AG10803 (cell line): ENCODE measurements at places on chromosomes 13 and 19.

GRCh38 chr13:59099182-59099974 lies 1064.3 kb downstream of the DIAPH3 start:
- DNase-seq, result no peak

GRCh38 chr19:13078381-13078780 lies 24.3 kb downstream of the LYL1 start:
- no peak for DNase-seq

DNA sequence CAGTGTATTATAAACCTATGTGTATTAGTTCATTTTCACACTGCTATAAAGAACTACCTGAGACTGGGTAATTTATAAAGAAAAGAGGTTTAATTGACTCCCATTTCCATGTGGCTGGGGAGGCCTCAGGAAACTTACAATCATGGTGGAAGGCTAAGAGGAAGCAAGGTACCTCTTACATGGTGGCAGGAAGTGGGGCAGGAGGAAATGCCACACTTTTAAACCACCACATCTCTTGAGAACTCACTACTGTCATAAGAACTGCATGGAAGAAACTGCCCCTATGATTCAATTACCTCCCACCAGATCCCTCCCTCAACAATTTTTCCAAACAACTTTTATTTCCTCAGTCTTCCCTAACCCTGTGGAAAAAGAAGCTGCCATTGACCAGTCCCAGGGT lies 14.5 kb upstream of the TPP2 start:
- no peak for DNase-seq

DNA sequence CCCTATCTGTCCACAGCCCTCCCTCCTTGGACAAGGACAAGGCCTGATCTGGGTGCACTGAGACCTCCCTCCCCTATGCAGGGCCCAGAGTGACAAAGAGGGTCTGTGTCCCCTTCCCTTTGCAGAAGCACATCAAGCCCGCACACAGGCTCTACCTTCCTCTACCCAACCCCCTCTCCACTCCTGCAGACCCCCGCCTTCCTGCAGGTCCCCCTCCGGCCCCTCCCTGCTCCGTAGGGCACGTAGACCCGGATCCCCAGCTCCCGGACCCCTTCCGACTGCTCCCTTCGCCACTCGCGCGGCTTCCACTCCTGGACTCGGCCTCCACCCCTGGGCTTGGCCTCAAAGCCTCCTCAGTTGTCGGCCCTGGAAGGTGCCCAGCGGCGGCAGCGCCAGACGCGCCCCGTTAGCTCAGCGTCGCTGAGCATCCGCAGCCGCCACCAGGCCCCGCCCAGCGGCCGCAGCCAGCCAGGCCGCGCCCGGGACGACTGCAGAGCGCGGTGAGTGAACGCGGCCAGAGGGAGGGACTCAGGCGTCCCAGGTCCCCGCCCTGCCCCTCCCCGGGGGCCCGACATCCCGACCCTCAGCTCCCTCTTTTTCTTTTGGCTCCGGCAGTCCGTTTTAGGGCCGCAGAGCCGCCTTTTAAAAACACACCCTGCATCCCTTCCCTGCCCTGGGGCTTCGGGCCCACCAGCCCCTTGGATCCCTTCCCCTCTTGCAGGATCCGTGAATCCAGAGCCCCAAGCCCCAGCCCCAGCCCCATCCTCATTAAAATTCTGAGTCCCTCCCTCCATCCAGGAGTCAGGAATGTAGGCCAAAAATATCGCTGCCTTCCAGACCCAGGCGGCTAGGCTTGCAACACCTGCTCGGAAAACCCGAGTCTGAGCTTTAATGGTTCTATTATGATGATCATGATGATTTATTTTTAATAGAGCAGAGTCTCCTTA lies 1.5 kb upstream of the MYADM start:
- DNase-seq, result peak; percentile 85

- peak; percentile 50 for DNase-seq
Measured at GRCh38 chr13:83085186-83085900, 796.9 kb downstream of the SLITRK1 start.

DNA sequence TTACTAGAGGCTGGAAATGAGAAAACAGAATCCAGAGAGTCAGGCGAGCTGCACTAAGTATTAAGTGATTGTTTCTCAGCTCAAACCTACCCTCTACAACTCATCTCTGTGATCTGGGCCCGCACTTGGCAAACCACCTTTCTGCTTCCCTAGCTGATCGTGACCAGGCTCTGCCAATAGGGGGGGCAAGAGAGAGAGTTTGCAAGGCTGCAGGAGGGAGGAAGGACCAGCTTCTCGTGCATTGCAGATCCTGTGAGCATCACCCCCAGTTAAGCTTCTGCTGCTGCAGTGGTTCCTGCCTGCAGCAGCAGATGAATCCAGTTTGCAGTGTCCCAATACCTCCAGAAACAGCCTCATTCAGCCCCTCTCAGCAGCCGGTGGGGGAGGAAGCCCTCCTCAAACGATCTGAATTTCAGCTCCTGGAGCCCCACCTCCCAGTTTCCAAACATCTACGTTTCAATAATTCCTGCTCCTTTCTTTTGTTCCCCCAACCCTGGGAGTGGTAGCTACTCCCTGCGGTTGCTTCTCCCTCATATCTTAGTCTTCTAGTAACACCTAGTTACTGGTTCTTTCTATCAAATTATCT lies 20.0 kb downstream of the XRCC1 start:
- DNase-seq, result peak; percentile 68

DNA sequence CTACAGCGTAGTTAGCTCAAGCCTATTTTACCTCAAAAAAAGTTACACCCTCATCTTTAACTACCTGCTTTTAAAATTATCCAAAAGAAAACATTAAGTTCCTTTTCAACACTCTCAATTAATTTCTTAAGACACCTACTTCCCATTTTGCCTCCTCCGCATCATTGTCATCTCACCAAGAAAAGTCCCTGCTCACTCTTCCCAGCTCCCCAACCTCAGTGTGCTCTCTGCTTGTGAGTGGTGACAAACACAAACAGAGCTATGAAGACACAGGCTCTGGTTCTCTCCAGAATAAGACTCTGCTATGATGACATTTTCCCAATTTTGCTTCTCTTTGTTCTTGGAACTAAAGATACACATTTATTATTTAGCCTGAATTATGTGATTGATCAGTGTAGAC lies 385.1 kb upstream of the HTR2A start:
- DNase-seq, result no peak

- no peak for DNase-seq
Measured at GRCh38 chr19:40266119-40266518, 19.0 kb downstream of the AKT2 start.

- peak; percentile 91 for DNase-seq
Measured at GRCh38 chr19:13163609-13164342, 13.6 kb downstream of the IER2 start.
